ENCODE measurements at places on chromosomes 12 and 14.
A peak's percentile ranks its signal among the peaks of the same experiment; 100 is the strongest.

DNA sequence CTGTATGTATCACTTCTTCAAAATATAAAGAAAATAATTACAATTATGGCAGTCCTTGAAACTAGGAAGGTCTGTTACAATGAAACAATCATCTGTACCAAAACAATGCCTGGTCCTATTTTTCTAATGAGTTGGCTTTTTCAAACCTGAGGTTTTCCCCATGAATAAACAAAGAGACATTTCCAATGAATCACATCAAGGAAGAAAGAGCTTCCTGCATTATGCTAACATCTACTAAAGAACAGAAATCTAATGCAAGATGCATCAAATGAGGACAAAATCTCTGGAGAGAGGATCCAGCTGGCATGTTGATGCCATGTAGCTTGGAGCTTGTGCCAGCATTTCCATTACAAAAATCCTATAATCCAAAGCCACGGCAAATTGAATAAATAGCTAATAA is 29.3 kb downstream of the NIN start:
- DNase-seq = no peak

GRCh38 chr12:123744836-123745235 is 17.3 kb upstream of the DNAH10 start:
- DNase-seq = no peak

GRCh38 chr14:31297701-31298344 is 90.2 kb upstream of the HECTD1 start:
- DNase-seq = no peak

- DNase-seq = no peak
Measured at GRCh38 chr12:130102266-130102665, 60.0 kb upstream of the FZD10 start.

DNA sequence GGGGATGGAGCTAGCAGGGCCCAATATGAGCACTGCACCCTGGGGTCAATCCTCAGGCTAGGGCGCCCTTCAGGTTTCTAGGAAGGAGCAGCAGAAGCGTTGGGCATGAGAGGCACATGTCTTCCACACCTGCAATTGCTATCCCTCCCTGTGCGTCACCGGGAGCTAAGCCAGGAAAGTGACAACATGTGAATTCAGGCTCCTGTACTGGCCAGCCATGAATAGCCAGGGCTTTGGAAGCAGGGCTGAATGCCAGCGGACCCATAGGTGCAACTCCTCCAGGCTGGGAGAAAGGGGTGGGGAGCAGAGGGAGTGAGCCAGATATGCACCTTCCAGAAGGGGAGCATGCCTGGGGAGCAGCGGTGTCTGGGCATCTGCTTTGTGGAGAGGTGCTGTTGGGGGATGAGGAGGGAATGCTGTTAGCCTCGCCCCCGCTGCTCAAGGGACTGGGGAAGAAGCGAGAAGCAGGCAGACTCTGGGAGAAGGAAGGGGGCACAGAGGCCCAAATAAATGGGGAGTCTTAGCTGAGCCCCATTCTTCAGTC is 6.1 kb downstream of the HOXC5 start:
- no peak for DNase-seq

- DNase-seq = no peak
Measured at GRCh38 chr14:52355016-52355431, 40.9 kb downstream of the PTGER2 start.

DNA sequence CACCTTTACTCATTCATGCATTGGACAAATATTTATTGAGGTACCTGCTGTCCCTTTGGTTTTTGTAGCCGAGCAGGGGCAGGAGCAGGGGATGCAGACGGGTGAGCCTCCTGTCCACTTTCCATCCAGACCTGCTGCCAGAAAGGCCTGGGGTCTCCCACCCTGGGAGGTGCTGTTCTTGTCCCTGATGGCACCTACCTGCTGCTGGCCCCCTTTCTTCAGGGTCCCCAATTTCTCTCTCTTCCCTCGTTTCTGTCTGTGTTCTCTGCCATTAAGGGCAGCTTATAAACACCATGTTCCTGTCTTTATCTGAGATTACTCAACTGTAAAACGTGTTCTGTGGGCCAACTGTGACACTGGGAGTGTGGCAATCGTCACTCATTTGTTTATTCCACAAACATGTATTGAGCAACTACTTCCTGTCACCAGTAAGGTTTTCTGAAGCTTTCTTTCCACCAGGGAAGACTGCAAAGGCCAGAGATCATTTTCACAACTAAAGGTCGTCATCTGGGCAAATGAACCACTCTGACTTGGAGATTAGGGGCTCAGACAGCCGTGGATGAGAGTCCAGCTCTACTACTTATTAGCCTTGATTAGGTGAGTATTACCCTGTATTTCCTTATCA is at the start of gene HAL:
HAL (minus strand) TSS at position 311 of the 625 bp plus-strand sequence. CDS start 434 bp downstream, outside the sequence.
- no peak for DNase-seq

- DNase-seq = peak; percentile 63
Measured at GRCh38 chr14:101442451-101442850, 118.8 kb upstream of the DIO3 start.

GRCh38 chr14:87566991-87567390 is 426.0 kb downstream of the GALC start:
- DNase-seq = no peak

DNA sequence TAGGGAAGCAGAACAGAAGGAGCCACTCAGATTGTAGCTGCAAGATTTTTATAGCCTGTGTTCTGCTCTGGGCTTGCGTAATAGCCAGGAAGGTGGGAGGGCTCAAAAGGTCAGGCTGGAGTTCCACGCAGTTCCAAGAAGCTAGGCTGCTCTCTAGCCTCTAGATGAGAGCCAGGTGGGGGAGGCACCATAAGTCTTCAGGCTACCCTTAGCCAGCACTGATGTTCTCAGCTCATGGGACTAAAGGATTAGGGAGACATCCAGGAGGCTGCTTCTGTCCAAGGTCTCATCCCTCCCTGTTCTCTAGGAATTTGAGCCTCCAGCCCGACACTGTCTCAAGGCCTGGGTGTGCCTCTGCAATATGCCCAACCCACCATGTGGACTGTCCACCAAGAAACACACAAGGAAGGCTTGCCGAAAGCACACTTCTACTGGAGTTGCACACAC is 1.7 kb downstream of the LMBR1L start:
- no peak for DNase-seq

- no peak for DNase-seq
Measured at GRCh38 chr12:131980263-131980662, 30.5 kb downstream of the EP400 start.

DNA sequence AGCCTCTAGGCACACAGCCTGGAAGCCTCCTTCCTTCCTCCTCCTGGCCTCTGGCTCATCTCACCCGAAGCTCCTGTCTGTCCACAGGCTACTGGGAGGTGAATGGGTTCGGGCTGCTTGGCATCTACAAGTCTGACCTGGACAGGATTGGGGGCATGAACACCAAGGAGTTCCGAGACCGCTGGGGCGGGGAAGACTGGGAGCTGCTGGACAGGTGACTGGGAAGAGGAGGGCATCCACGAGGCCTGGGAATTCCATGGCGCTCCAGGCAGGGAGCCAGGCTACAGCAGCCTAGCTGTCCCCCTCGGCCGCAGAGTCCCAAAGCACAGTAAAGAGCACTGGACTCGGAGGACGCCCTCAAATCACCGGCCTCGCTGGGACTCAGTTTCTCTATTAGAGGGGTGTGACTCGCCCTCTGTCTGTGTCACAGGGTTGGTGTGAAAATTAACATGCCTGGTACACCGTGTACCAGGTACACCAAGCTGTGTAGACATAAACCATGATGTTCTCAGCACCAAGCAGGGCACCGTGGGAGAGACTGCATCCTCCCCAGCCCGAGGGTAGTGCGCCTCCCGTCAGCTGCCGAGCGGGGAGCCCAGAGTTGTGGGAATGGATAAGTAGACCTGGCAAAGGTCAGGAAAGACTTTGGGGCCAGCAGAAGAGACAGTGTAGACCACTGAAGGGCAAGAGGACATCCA is 99.6 kb downstream of the B4GALNT3 start:
- no peak for DNase-seq

DNA sequence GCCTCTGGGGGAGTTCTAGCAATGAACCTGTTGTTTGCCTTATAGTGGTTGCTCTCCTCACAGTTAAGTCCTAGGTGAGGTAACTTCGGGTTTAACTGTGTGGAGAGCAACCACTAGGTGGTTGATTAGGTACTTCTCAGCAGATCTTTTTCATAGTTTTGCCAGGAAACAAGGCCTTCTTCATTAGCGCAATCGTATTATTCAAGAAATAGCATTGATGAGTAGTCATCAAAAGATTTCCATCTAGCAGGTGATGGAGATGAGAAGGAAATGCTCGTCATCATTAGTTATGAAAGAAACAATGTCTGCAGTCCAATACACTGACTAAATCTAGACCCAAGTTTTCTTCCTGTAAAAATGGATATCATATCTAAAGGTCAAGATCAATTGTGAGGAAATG is 923.3 kb downstream of the AACS start:
- no peak for DNase-seq

DNA sequence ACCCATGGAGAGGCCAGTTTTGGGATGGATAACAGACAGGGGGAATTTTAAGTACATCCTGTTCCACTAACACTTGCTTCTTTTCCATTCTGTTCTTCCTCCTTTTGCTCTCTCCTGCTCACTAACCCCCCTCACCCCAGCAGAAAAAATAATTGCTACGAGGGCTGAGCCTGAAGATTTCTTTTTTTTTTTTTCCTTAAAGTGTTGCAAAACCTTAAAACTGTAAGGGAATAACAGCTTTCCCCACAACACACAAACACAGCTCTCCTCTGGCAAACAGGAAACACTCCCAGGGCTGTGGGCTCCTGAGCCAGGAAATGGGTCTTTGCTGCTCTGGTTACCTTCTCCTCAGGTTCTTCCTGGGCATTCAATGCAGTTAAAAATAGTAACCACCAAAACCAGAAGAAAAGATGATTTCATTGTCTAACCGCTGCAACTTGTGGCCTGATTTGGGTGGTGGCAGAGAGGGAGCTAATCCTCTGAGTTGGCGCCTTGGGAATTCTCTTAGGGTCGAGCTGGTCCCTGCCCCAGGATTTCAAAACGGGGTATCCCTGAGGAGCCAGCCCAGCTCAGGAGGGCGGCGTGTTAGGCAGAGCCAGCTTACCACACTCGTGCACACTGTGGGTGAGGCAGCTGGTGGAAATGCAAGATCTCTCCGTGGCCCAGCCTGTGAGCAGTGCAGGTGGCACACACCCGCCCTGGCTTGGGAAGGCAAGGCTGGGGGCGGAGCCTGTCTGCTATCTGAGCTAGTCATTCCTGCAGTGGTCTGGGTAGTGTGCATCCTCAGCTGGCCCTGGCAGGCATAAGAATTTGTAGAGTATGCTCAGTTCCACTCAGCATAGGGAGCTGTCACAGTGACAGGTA is 17.1 kb upstream of the EMP1 start:
- DNase-seq = peak; percentile 71
